ENCODE measurements at places on chromosomes 1 and 21.
A peak's percentile ranks its signal among the peaks of the same experiment; 100 is the strongest.

- H3K36me3 ChIP-seq = no peaks in the 10 kb centered on the region
- no peak overlapping the region for H3K4me3 ChIP-seq
- no peak for DNase-seq
- no peak overlapping the region for H3K27ac ChIP-seq
- no peaks in the 10 kb centered on the region for H3K27me3 ChIP-seq
These were observed 47.2 kb upstream of the RASAL2 start for GRCh38 chr1:178046591-178047270.

- H3K4me1 ChIP-seq = peaks cover 7% of the 10 kb centered on the region
- DNase-seq = no peak
- peak overlapping the region; percentile 13 for H3K27ac ChIP-seq
- no peak overlapping the region for H3K4me3 ChIP-seq
These were observed 42.4 kb upstream of the FMO2 start for GRCh38 chr1:171142416-171143385.

DNA sequence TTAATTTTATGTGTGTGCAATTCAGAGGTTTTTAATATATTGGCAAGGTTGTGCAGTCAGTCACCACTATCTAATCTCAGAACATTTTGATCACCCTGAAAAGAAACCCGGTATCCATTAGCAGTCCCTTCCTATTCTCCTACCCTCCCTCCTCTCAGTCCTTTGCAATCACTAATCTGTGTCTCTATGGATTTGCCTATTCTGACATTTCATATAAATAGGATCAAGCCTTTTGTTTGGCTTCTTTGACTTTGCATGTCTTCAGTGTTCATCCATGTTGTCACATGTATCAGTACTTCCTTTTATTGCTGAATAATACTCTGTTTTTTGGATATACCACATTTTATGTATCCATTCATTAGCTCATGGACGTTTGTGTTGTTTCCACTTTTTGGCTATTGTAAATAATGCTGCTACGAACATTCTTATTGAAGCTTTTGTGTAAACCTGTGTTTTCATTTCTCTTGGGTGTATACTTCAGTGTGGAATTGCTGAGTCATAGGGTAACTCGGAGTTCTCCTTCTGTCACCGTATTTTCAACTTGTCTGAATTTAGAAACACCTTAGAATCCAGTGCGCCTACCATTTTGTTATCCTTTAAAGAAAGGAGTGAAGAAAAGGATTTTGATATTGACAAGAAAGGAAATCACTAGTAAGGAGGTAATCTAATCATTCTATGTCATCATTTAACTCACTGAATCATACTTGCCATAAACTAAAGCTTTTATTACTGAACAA lies 3.4 kb downstream of the CEP85 start:
- no peak for DNase-seq
- no peaks in the 10 kb centered on the region for H3K4me1 ChIP-seq
- H3K36me3 ChIP-seq = no peaks in the 10 kb centered on the region
- H3K4me3 ChIP-seq = no peak overlapping the region

- no peaks in the 10 kb centered on the region for H3K36me3 ChIP-seq
- no peak overlapping the region for H3K27ac ChIP-seq
- peaks cover 4% of the 10 kb centered on the region for H3K4me1 ChIP-seq
- peak overlapping the region; percentile 66 for H3K4me3 ChIP-seq
- peaks cover 21% of the 10 kb centered on the region for H3K27me3 ChIP-seq
These were observed 7.7 kb upstream of the ZNF669 start for GRCh38 chr1:247111700-247112478.

GRCh38 chr1:97853221-97853620 lies 67.6 kb downstream of the DPYD start:
- H3K4me1 ChIP-seq = no peaks in the 10 kb centered on the region
- H3K27me3 ChIP-seq = no peaks in the 10 kb centered on the region
- peaks cover 5% of the 10 kb centered on the region for H3K36me3 ChIP-seq
- DNase-seq = no peak

- no peak for DNase-seq
- no peaks in the 10 kb centered on the region for H3K36me3 ChIP-seq
- H3K27me3 ChIP-seq = peaks cover 8% of the 10 kb centered on the region
These were observed 30.6 kb downstream of the KANK4 start for GRCh38 chr1:62288662-62289061.

DNA sequence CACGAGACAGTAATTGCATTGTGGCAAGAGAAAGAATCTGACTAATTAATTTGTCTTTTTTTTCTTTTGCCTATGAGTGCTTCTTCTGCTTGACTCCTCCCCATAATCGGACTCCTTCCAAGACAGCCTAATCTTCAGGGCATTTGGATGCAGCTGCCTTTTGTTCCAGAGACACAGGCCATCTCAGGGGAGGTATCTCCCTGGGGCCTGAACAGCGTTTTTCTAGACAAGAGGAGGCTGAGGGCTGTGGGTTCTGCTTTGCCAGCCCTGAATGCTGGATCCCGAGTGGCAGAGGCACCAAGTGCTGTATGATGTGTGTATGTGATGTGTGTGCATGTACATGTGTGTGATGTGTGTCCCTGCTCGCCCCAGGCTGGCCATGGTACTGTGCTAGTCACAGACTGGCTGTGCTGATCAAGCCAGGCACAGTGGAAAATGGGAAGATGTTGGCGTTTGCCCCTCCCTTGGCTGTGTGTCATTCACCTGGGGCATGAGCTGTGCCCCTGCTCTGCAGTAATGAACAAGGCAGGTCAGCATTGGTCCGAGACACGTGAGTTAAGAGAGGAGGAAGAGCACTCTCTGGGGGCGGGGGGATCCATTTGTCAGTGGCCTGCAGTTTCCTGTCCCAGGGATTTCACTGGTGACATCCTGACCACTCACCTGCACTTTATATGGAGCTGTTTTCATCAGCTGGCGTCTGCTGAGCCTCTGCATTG lies 77.2 kb downstream of the ADARB1 start:
- no peak overlapping the region for H3K4me3 ChIP-seq
- H3K27me3 ChIP-seq = no peaks in the 10 kb centered on the region
- DNase-seq = no peak
- peaks cover 10% of the 10 kb centered on the region for H3K36me3 ChIP-seq
- no peak overlapping the region for H3K27ac ChIP-seq

- no peaks in the 10 kb centered on the region for H3K27me3 ChIP-seq
- H3K4me1 ChIP-seq = no peaks in the 10 kb centered on the region
- H3K4me3 ChIP-seq = no peak overlapping the region
- DNase-seq = no peak
- H3K36me3 ChIP-seq = no peaks in the 10 kb centered on the region
These were observed 48.3 kb upstream of the CR2 start for GRCh38 chr1:207405814-207406213.

DNA sequence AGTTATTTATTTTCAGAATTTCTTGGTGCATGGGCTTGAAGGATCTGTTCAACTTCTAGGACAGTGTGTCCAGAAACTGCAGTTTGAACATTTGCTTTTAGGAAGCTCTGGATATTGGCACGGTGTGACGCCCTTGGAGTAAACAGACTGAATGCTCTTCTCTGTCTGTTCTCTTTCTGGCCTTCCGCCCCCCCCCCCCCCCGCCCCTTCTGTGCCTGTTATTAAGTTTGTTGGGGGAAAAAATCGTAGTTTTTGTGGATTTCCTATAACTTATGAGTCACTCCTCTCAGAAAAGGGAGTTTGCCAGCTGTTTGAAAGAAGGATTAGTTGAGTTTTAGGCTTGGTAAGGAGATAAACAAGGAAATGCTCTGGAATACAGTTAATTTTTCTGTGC lies 1.2 kb downstream of the KCTD3 start:
- no peak for DNase-seq
- no peaks in the 10 kb centered on the region for H3K36me3 ChIP-seq
- H3K4me3 ChIP-seq = peak overlapping the region; percentile 69
- H3K27me3 ChIP-seq = no peaks in the 10 kb centered on the region
- H3K27ac ChIP-seq = peak overlapping the region; percentile 93

GRCh38 chr1:57089855-57090254 lies 124.0 kb upstream of the C8B start:
- H3K27me3 ChIP-seq = no peaks in the 10 kb centered on the region
- no peaks in the 10 kb centered on the region for H3K36me3 ChIP-seq
- H3K4me1 ChIP-seq = no peaks in the 10 kb centered on the region
- no peak overlapping the region for H3K4me3 ChIP-seq

- H3K36me3 ChIP-seq = no peaks in the 10 kb centered on the region
- no peak for DNase-seq
- H3K4me3 ChIP-seq = no peak overlapping the region
These were observed 57.6 kb downstream of the WLS start for GRCh38 chr1:68174738-68175113.

- H3K27ac ChIP-seq = peak within 1 kb of the TSS; percentile 76
- no peaks in the 10 kb centered on the region for H3K27me3 ChIP-seq
- H3K4me3 ChIP-seq = no peak within 1 kb of the TSS
- peak; percentile 74 for DNase-seq
These were observed at the start of gene TFF3 for GRCh38 chr21:42315296-42315891. TSS of gene TFF3 (minus strand) at chr21:42315409. CDS start at chr21:42315374, 35 bp downstream.

GRCh38 chr1:68959461-68960030 lies 462.7 kb upstream of the DEPDC1 start:
- no peaks in the 10 kb centered on the region for H3K4me1 ChIP-seq
- no peak for DNase-seq
- no peaks in the 10 kb centered on the region for H3K27me3 ChIP-seq
- H3K4me3 ChIP-seq = no peak overlapping the region
- H3K36me3 ChIP-seq = no peaks in the 10 kb centered on the region

DNA sequence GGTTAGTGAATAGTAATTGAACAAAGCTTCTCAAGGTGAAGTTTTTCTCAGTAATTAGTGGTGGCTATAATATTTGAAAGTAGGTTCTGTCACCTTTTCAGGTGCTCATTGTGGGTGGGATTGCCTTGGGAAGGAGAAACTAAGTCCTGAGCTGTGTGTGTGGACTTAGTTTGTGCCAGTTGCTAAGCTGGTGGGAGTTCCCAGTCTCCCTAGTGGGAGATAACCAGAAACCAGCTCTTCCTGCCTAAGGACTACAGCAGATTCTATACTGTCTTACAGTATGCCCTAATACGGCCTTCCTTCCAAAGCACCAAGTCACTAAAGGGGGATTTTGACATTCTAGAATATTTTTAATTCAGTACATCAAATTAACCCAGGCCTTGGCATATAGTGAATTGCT lies 94.3 kb downstream of the PTBP2 start:
- H3K4me1 ChIP-seq = no peaks in the 10 kb centered on the region
- no peak overlapping the region for H3K27ac ChIP-seq
- no peaks in the 10 kb centered on the region for H3K27me3 ChIP-seq
- H3K36me3 ChIP-seq = peaks cover 3% of the 10 kb centered on the region
- H3K4me3 ChIP-seq = no peak overlapping the region

GRCh38 chr1:31739346-31739745 lies 24.8 kb downstream of the ADGRB2 start:
- H3K27me3 ChIP-seq = no peaks in the 10 kb centered on the region
- H3K27ac ChIP-seq = no peak overlapping the region

DNA sequence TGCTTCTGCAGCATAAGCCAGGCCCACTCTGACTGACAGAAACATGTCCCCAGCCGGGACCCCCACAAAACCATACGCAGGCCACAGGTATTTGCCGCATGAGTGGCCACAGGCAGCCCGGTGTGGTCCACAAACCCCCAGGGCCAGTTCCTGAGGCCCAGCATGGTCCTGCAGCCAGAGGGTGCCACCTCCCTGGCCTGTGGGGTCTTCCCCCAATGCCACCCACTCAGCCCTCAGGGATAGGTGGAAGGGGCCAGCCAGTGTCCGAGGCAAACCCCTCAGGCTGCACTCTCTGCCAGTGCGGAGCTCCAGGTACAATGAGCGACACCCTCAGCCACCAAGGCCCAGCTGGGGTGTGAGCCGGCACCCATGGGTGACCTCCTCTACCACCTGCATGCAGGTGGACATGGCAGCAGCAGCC lies 43.5 kb downstream of the UBE2G2 start:
- no peaks in the 10 kb centered on the region for H3K27me3 ChIP-seq
- no peaks in the 10 kb centered on the region for H3K36me3 ChIP-seq
- no peaks in the 10 kb centered on the region for H3K4me1 ChIP-seq
- H3K27ac ChIP-seq = no peak overlapping the region

- no peak for DNase-seq
- H3K4me1 ChIP-seq = no peaks in the 10 kb centered on the region
- H3K27me3 ChIP-seq = no peaks in the 10 kb centered on the region
- no peak overlapping the region for H3K27ac ChIP-seq
These were observed 220.1 kb downstream of the SDCCAG8 start for GRCh38 chr1:243475966-243476365.

- no peaks in the 10 kb centered on the region for H3K36me3 ChIP-seq
- H3K27ac ChIP-seq = no peak overlapping the region
- DNase-seq = no peak
- no peaks in the 10 kb centered on the region for H3K4me1 ChIP-seq
- H3K4me3 ChIP-seq = no peak overlapping the region
These were observed 17.4 kb upstream of the PRDM16 start for GRCh38 chr1:3051270-3052268.

GRCh38 chr1:56872597-56872996 lies 18.0 kb downstream of the C8A start:
- H3K36me3 ChIP-seq = no peaks in the 10 kb centered on the region
- no peak overlapping the region for H3K4me3 ChIP-seq
- H3K27ac ChIP-seq = peak overlapping the region; percentile 8
- no peaks in the 10 kb centered on the region for H3K4me1 ChIP-seq

DNA sequence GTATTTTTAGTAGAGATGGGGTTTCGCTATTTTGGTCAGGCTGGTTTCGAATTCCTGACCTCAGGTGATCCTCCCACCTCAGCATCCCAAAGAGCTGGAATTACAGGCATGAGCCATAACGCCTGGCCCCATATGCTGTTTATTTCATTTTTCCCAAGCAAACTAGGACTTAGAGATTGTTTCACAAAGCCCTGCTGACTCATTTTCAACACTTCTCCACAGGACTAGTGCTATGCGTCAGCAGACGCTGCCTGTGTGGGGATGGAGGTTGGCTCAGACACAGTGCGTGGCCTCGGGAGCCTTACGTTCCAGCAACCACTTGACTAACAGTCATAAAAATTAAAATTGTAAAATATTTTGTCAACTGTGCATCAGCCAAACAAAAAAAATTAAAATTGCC lies 22.7 kb downstream of the PKNOX1 start:
- H3K27ac ChIP-seq = no peak overlapping the region
- H3K4me3 ChIP-seq = no peak overlapping the region
- DNase-seq = no peak
- H3K27me3 ChIP-seq = no peaks in the 10 kb centered on the region
- peaks cover 13% of the 10 kb centered on the region for H3K36me3 ChIP-seq

- H3K4me1 ChIP-seq = no peaks in the 10 kb centered on the region
- H3K27ac ChIP-seq = no peak within 1 kb of the TSS
- no peak within 1 kb of the TSS for H3K4me3 ChIP-seq
These were observed at the start of gene MYOCOS for GRCh38 chr1:171622152-171622462. TSS of gene MYOCOS (plus strand) at chr1:171622243. CDS start at chr1:171623884, 1,641 bp downstream.

DNA sequence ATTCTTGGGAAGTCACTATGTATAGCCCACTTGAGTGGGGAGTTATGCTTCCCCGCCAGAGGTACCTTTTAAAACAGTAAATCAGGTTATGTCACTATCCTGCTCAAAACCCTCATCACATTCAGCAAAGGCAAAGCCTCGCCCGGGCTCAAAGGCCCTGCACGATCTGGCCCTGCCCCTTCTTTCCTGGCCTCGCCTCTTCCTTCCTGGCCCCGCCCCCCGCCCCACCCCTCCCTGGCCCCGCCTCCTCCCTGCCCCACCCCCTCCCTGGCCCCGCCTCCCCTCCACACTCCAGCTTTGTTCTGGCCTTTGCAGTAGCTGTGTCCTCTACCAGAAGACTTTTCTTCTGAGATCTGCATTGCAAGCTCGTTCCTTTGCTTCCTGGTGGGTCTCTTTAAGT lies 6.6 kb downstream of the LDLRAD2 start:
- DNase-seq = peak; percentile 81
- H3K27me3 ChIP-seq = peaks cover under 1% of the 10 kb centered on the region
- no peak overlapping the region for H3K27ac ChIP-seq
- no peak overlapping the region for H3K4me3 ChIP-seq
- H3K36me3 ChIP-seq = peaks cover 5% of the 10 kb centered on the region

- H3K27ac ChIP-seq = no peak overlapping the region
- H3K36me3 ChIP-seq = no peaks in the 10 kb centered on the region
- no peak for DNase-seq
- no peaks in the 10 kb centered on the region for H3K27me3 ChIP-seq
- no peak overlapping the region for H3K4me3 ChIP-seq
These were observed 8.5 kb upstream of the IVL start for GRCh38 chr1:152899883-152900282.
